ENCODE measurements at places on chromosomes 12 and 14.

DNA sequence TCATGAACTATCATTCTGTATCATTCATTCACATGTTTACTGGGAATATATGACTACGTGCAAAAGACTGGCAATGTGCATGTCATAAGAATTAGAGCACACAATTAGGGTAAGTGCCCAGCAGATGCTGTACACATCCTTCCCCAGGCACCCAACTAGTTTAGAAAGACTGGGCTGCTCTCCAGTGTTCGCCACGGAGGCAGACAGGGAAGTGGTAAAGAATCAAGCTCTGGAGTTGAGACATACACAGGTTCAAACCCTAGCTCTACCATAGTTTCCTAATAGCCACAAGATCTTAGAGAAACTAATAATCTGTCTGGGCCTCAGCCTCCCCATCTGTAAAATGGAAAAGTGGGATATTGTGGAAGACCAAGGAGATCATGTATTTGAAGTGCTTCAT lies 6.8 kb downstream of the TMCC3 start:
- DNase-seq: no peak

- DNase-seq: no peak
These were observed 112.7 kb downstream of the NCOR2 start for GRCh38 chr12:124454735-124455134.

DNA sequence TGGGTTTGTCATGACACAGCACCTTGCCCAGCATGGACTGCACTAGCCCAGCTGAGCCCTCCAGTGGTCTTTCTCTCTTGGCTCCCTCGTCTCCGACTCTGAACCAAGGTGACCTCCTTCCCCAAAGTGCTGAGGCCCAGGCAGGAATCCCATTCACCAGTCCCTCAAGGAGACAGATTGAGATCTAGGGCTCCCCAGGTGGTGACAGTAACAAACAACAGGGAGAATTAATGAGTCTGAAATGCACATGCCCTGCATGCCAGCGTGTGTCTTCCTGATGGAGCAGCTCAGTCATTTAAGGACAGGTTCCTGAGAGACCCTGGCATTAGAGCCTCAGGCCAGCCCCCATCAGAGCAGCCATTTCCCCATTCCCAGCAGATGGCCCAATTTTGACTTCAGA lies 51.4 kb upstream of the OAS1 start:
- no peak for DNase-seq

DNA sequence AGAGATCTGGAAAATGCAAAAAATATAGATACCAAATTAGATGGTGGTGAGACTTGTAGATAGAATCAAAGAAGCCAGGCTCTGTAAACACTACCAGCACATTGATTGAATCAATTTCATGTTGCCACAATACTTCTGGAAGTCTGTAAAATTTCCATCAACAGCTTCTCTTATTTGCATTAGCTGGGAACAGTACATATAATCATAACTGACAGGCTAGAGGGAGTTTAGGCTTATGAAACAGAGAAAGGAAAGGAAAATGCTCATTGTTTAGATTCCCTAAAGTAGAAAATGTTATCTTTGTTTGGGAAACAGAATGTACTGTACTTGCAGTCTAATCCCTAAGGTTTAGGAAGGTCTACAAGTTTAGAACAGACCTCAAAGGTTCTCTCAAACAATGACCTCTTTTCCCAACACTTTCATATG lies 335.2 kb downstream of the CEP128 start:
- DNase-seq: no peak

DNA sequence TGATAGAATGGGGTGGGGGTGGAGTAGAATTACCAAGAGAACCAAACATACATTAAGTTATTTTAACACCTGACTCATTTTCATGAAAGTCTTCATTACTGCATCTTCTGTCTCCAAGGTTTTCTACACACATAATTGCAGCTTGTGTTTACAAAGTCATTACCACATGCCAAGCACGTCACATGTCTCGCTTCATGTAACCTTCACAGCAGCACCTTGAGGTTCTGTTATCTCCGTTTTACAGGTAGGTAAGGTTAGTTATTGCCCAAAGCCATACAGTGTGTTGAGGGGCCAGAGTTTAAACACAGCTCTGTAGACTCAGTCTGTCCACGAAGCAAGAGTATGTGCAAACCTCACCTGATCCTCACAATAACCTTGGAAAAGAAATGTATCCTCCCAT lies 64.3 kb upstream of the RBM19 start:
- no peak for DNase-seq

- no peak for DNase-seq
These were observed 6.3 kb downstream of the PPFIBP1 start for GRCh38 chr12:27530157-27530922.

DNA sequence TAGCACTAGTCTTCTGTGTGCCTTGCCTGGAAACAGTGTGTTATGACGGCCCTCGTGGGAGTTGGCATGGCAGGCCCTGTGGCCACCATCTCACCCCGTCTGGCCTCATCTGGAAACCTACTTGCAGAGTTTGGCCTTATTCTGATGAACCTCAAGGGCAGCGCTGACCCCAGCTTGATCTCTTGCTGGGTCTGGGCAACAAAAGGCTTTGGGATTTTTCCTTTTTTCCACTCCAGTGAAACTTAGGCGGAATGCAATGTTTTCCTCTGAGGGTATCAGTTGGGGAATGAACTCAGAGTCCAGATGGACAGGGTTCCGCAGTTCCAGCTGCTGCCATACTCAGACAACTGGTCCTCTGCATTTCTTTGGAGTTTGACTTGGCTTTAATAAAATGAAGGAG lies 15.9 kb downstream of the CACNA1C start:
- no peak for DNase-seq

DNA sequence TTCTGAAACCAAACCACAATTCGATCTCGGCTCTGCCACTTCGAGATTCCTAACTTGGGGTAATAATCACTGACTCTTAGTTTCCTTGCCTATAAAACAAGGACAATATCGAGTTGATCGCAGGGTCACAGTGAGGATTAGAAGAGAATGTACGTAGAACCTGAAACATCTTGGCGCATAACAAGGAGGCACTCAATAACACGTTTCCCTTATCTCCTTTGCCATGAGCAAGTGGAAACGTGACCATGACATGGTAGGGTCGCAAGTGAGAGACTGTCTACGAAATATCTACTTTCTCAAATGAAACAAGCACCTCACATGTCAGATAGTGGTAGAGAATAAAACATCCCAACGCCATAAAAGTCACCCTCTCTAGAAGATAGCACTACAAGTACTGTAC lies 2.3 kb downstream of the DICER1 start:
- no peak for DNase-seq

DNA sequence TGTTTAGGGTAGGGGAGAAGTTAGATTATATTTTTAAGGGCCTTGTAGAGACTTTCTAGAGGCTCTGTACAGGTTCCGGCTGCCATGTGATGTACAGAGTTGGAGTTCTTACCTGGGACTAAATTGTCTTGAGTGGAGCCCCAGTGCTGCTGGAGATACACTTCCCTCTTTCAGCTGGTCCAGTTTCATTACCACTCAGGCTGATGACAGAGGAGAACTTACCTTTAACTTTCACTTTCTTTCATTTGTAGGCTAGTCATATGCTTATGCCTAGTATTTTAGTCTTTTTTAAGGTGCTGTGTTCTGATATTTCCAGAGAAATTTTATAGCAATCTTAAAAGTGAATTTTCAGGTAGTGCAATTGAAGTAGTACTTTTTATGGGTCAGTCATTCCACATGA lies 117.3 kb downstream of the ERC1 start:
- DNase-seq: no peak

DNA sequence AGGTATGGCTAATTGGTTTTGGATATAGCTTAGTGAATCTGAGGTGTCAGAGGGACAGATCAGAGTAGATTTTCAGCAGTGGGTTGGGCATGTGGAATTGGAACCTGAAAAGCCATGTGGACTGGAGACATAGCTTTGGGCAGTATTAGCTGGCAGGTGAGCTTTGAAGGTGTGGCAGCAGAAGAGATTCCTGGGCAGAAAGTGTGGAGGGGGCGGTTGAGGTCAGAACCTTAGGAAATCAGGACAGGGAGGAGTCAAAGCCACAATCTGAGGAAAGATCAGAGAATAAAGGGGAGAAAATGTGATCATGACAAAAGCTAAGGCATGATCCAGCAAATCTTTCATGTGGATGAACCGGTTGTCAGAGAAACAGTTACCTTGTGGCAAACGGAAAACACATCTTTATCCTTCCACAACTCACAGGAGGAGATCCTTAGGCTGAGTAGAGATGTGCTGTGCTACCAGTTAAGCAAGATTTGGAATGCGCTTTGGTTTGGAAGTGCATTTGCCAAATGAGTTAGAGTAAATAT lies 56.4 kb downstream of the PTGER2 start:
- DNase-seq: no peak

DNA sequence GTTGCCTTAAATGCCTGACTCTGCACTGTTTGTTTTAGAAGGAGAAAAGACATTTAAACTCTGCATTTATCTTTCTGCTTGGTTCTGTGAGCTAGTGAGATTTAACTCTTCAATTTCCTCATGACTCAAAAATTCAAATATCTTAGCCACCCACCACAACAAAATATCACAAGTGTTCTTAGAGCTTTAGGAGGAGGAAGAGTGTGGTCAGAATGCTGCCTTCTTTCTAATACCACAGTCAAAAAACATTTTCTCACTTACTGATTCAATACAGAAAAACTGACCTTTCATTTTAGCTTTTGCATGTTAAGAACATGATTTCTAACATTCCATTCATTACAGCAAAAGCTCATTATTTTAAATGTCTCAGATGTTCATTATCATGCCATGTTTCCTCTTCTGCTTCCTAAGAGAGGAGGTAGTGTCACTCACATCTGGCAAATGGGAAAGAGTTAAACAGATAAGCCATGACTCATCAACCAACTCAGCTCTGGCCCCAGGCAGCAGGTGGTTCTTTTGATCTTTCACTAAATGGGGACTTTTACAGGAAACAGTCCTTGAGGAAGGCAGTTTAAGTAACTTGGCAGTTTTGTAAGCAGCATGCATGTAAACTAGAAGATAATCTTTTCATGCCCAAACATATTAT lies 56.4 kb upstream of the RNU6-8 start:
- no peak for DNase-seq

Data from activated T-helper 1 cell treated with Interleukin-2 at 50 U/mL for 16 hours (primary cell).